ENCODE measurements at places on chromosomes 1 and 21. TPM values are rescaled to one million over a fixed set of nuclear protein-coding genes. Genes with fewer than 3 reads are reported as not detected.

The TEX38 gene
- not detected for total RNA-seq

The BCAR3 gene
- 42.3 TPM for total RNA-seq

The OLIG2 gene
- not detected for total RNA-seq

The GTF2B gene
- 27.0 TPM for total RNA-seq

The KRTAP12-2 gene
- total RNA-seq = not detected

The CAMK1G gene
- not detected for total RNA-seq

The NPR1 gene
- 30.6 TPM for total RNA-seq

The CITED4 gene
- total RNA-seq = 3.0 TPM

The SPTA1 gene
- 2.1 TPM for total RNA-seq

The OR2L8 gene
- 0.31 TPM for total RNA-seq

The LCE1A gene
- not detected for total RNA-seq

The TRIM17 gene
- not detected for total RNA-seq

The PLEKHA6 gene
- 4.3 TPM for total RNA-seq

The C1QTNF12 gene
- 0.57 TPM for total RNA-seq

The HPDL gene
- 1.5 TPM for total RNA-seq

The TTC22 gene
- not detected for total RNA-seq

The TMOD4 gene
- 0.49 TPM for total RNA-seq

The RAB13 gene
- 87.2 TPM for total RNA-seq

The FCRL6 gene
- total RNA-seq = not detected

The SLC37A1 gene
- 5.5 TPM for total RNA-seq

The NTMT2 gene
- total RNA-seq = not detected

The AGBL4 gene
- total RNA-seq = 0.19 TPM

The FAM43B gene
- not detected for total RNA-seq

The PIGK gene
- total RNA-seq = 54.3 TPM

The ARHGEF2 gene
- total RNA-seq = 138 TPM

The KANK4 gene
- not detected for total RNA-seq

The HIVEP3 gene
- 2.1 TPM for total RNA-seq

The SH2D1B gene
- not detected for total RNA-seq

The IVL gene
- not detected for total RNA-seq

The GBP2 gene
- total RNA-seq = 75.8 TPM

The LCE2B gene
- total RNA-seq = not detected

The ATP6V1G3 gene
- total RNA-seq = not detected

All from bladder microvascular endothelial cell (primary cell).